Memory B cell (primary cell): ENCODE measurements at places on chromosomes 3 and 15.

DNA sequence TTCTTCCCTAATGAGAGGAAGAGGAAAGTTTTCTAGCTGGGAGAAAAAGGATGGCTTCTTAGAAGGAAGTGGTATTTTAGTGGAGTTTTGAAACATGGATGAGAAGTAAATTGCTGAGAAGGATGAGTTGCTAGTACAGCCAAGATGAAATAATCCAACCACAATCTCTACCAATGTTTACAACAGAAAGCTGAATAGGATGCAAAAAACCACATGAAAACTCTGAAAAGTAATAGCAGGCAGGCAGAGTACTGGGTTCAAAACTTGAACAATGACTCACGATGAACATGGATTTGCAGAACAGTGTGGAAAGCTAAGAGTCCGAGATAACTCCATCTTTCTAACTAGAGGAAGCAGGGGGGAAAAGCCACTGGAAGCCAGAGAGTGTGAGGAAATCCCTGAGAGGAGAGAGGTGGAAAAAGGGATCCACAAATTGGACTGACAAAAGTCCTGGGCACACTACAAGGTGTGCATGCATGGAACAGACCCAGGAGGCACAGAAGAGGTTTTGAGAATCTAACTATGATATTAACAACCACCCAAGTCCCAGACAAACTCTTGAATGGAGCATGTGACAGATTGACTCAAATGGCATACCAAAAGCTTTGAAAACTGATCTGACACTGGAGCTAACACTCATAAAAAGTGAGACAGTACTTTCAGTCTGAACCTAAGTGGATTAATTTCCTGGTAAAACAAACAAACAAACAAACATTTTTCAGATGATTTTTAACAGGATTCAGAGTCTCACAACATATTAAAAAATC, 76.7 kb downstream of the ST6GAL1 start:
- peaks cover 54% of the 10 kb centered on the region for H3K36me3 ChIP-seq
- peaks cover 43% of the 10 kb centered on the region for H3K4me1 ChIP-seq
- H3K27me3 ChIP-seq, result no peaks in the 10 kb centered on the region
- no peak for DNase-seq
- peak overlapping the region; percentile 12 for H3K4me3 ChIP-seq
- peak overlapping the region; percentile 88 for H3K27ac ChIP-seq

DNA sequence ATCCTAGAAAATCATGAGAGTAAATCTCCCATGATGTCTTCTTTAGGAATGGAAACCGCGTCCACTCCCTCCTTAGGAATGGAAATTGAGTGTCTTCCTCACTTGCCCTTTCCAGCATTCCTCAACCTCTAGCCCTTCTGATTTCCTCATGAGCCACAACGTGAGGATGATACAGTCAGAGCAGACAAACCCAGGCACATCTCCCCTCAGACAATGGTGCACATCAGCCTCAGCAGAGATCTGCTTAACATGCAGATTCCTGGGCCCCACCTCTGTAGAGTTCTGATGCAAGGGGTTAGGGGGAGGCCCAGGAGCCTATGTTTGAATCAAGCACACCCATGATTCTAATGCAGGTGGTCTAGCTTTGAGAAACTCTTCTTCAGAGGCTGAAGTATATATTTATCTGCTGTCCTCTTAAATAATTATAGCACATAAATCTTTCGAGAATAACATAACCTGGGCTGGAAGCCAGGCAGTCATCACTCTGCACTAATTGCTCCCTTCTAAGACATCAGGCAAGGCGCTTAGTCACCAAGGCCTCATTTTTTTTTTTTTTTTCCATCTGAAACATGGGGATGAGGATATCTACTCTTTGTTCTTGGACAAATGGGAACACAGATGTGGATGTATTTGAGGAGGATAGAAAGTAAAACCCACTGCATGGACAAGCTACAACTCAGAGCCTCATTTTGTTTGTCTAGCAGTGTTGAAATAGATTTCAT, 81.7 kb downstream of the PRICKLE2 start:
- H3K27me3 ChIP-seq, result no peaks in the 10 kb centered on the region
- no peaks in the 10 kb centered on the region for H3K4me1 ChIP-seq
- no peak for DNase-seq
- no peak overlapping the region for H3K4me3 ChIP-seq

DNA sequence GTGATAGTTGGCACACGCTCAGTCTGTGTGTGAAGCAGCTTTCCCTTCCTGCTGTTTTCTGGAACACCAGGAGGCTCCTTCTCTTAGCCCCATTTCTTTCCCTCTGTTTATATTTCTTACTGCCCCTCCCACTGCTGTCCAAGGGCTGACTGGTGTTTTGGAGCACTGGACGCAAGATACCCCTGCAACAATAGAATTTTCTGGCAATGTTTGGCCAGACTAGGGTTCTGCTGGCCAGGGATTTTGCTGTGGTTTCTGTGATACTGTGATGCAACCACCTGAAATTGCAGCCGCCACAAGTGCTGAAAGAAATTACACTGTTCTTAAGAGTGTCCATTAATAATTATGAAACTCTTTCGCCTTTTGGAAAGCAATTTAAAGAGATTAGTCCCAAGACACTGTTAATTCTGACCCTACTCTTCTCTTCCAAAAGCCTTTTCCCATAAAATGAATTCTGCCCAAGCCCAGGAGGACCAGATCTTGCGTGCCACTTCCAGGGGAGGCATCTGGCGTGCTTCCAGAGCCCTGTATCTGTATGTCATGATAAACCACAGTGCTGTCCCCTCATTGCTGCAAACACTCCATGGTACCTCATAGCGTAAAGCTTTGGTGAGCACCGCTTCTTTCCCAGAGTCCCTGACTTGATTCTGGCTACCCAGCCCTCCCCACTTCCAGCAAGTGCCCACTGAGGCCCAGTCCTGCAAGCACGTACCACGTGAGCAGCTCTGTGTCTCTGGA, 159.4 kb upstream of the CHRM5 start:
- peaks cover 14% of the 10 kb centered on the region for H3K27me3 ChIP-seq
- H3K4me3 ChIP-seq, result no peak overlapping the region
- H3K36me3 ChIP-seq, result no peaks in the 10 kb centered on the region
- no peak overlapping the region for H3K27ac ChIP-seq

GRCh38 chr3:150985711-150986110, 13.2 kb upstream of the CLRN1 start:
- H3K4me3 ChIP-seq, result no peak overlapping the region
- DNase-seq, result no peak
- peaks cover 2% of the 10 kb centered on the region for H3K4me1 ChIP-seq
- peaks cover 2% of the 10 kb centered on the region for H3K36me3 ChIP-seq
